GM04504 (cell line): ENCODE measurements at places on chromosomes 5 and 9.

GRCh38 chr9:88653911-88654310 is 118.9 kb downstream of the NXNL2 start:
- peak; percentile 61 for DNase-seq

GRCh38 chr9:86287013-86287412 is 4.7 kb upstream of the ISCA1 start:
- peak; percentile 5 for DNase-seq

DNA sequence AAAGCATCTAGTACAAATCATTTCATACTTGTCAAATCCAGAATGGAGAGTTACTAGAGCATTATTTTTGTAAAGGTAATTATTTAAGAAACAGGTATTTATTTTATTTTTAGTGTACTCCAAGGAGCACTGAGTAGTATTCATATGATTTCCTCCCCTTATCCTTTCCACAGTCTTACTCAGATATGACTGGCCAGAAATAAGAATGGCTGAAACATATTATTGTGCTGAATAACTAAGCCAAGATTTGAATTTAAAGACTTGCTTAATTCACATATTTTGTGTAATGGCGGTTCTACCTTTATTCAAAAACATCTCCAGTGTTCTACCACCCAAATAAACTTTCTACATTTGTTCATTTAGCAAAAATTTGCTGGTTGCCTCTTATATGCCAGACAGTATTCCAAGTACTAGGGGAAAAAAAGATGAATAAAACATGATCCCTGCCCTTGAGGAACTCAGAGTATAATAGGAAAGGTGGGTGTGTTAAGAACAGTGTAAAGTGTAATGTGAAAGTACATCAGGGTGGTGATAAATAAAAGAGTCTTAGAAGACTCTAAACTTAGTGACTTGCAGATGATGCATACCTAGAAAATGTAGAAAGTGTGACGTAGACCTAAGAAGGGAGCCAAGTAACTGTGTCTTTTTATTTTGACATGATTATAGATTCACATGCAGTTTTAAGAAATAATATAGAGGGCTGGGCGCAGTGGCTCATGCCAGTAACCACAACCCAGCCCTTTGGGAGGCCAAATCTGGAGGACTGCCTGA is 110.4 kb upstream of the GRHPR start:
- DNase-seq = no peak

DNA sequence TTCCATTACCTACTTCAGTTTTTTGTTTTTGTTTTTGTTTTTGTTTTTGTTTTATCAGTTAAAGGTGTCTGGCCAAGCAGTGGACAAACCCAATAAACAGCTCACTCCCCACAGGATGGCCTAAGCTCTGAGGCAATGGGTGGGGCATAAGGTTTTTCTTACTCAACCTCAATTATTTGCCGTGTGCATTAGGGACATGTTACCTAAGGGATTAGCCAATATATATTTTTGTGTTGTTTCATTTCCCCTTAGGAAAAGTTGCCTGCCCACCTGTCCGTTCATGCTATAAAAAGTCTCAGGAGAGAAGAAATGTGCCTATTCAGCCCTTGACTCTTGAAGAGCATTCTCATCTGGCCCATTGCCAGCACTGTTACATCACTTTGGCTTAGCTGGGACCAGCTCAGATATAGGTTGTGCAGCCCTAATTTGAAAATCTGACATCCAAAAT is 7.3 kb downstream of the SH3RF2 start:
- DNase-seq = no peak

GRCh38 chr9:93697352-93698139 is 121.2 kb downstream of the PHF2 start:
- no peak for DNase-seq

GRCh38 chr5:66255714-66256113 is 111.6 kb downstream of the SREK1 start:
- DNase-seq = no peak

GRCh38 chr9:93826209-93826608 is 128.9 kb downstream of the BARX1 start:
- DNase-seq = no peak

GRCh38 chr9:115115924-115116323 is 2.0 kb downstream of the TNC start:
- DNase-seq = no peak

- DNase-seq = no peak
Measured at GRCh38 chr5:34003941-34004340, 3.9 kb downstream of the AMACR start.

GRCh38 chr5:89110916-89111646 is 228.1 kb upstream of the MEF2C start:
- DNase-seq = no peak

DNA sequence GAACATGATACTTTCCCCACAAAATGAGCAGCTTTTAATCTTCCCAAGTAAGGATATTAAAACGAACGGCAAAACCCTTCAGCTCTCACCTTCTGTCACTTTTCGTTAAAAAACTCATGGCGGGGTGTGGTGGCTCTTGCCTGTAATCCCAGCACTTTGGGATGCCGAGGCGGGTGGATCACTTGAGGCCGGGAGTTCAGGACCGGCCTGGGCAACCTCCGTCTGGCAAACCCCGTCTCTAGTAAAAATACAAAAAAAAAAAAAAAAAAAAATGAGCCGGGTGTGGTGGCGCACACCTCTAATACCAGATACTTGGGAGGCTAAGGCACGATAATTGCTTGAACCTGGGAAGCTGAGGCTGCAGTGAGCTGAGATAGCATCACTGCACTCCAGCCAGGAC is 902 bp downstream of the TMED9 start:
- no peak for DNase-seq

- peak; percentile 55 for DNase-seq
Measured at GRCh38 chr9:106945727-106946660, 83.0 kb downstream of the ZNF462 start.

- no peak for DNase-seq
Measured at GRCh38 chr5:1732945-1733344, 66.7 kb downstream of the MRPL36 start.

GRCh38 chr5:94640176-94640575 is 21.7 kb downstream of the SLF1 start:
- DNase-seq = no peak

GRCh38 chr9:18319918-18320445 is 154.0 kb upstream of the ADAMTSL1 start:
- no peak for DNase-seq

GRCh38 chr5:9558319-9558965 is 12.6 kb upstream of the SEMA5A start:
- no peak for DNase-seq

- DNase-seq = no peak
Measured at GRCh38 chr5:177354711-177355110, 3.0 kb upstream of the RGS14 start.

DNA sequence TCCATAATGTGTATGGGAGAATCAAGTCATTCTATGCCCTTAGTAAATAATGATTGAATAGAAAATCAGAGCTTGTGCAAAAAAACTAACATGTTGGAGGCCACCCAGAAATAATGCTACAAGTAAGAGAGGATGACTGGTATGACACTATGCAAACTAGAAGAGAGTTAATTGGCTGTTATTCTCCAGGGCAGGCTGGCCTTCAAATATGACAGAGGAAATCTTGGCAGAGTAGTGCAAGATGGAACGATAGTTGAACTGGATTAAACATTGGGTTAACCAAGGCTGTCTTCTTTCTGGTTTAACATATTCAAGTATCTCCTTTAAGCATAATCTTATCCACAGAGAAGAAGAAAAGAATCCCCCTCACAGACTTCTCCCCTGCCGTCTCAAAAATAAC is 196.1 kb downstream of the MPDZ start:
- DNase-seq = no peak

GRCh38 chr5:174272671-174273070 is 227.2 kb downstream of the NSG2 start:
- no peak for DNase-seq

GRCh38 chr5:124628721-124629596 is 117.5 kb downstream of the ZNF608 start:
- DNase-seq = peak; percentile 91

GRCh38 chr5:73507062-73507461 is 8.8 kb downstream of the BTF3 start:
- no peak for DNase-seq

DNA sequence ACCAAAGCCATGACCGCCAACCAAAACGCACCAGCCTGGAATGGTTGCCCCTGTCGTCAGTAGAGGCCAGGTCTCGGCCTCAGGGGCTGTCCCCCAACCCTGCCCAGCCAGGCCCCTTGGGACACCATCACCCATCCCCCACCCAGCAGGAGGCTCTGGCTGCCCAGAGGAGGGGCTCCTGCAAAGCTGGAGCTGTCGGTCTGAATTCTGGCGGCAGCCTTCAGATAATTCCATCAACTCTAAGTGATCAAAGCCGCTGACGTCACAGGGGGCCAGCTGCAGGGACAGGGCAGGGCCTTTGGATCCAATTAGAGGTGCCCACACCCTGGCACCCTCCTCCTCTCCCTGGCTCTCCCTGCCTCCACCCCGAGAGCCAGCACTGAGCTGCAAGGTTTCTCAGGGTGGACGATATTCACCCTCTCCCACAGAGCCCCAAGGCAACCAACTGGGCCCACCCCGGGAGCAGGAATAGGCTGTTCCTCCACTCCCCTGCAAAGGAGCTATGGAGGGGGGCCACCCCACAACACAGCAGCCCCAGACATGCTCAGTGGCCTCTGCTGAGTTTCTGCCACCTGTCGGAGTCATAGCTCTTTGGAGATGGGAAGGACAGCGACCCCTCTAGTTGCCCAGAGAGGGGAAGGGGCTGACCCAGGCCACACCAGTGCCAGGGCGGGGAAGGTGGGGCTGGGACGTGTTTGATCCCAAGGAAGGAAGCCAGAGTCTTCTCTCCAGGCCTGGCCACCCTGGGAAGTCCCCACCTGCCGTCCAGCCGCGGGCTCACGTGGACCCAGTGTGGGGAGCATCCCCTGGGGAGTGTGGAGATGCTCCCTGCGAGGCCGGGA is 78.4 kb downstream of the NTNG2 start:
- DNase-seq = no peak

DNA sequence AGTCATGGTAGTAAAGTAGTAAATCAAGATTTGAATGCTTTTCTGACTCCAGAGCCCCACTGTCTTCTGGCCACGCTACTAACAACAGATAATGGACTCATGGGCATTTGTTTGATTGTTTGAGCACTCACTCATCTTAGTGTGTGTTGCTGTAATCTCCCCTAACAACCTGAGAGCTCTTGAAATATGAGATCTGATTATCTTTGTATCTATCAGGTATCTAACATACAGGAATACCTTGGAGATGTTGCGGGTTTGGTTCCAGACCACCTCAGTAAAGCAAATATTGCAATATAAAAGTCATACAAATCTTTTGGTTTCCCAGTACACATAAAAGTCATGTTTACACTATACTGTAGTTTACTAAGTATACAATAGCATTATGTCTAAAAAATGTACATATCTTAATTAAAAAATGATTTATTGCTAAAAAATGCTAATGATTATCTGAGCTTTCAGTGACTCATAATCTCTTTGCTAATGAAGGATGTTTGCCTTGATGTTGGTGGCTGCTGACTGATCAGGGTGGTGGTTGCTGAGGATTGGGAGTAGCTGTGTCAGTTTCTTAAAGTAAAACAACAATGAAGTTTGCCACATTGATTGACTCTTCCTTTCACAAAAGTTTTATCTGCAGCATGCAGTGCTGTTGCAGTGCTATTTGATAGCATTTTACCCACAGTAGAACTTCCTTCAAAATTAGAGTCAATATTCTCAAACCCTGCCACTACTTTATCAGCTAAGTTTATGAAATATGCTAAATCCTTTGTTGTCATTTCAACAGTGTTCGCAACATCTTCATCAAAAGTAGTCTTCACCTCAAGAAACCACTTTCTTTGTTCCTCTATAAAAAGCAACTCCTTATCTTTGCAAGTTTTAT is 92.2 kb downstream of the ZNF462 start:
- DNase-seq = no peak

- DNase-seq = no peak
Measured at GRCh38 chr9:90141723-90142122, 500.9 kb downstream of the DIRAS2 start.

- DNase-seq = no peak
Measured at GRCh38 chr9:93107825-93108161, 11.8 kb downstream of the CARD19 start.

DNA sequence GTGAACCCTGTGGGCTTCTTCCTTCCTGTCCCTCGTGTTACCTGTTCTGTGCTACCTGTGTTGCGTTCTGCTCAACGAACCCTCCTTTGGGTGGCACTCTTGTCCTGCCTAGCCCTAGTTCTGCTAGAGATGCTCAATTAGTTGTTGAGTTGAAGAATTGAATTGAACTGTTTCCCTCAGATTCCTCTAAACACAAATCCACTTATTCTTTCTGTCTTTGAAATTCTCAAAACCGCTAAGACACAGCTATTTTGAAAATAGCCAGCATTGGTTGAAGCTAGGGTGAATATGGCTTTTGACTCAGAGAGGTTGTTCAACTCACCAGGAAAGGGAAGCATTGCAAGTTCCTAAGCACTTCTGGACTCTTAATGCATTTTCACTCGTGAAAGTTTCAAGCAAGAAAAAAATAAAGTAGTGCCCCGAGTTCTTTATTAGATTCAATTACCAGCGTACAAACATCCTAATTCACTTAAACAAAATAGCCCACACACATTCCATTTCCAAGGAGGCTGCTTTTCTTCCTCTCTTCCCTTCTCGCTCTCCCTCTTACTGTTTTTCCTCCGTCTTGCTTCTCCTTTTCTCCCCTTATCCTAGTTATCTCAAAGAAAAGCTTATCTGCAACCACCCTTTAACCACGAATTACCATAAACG is 642 bp upstream of the ITGA1 start:
- no peak for DNase-seq

DNA sequence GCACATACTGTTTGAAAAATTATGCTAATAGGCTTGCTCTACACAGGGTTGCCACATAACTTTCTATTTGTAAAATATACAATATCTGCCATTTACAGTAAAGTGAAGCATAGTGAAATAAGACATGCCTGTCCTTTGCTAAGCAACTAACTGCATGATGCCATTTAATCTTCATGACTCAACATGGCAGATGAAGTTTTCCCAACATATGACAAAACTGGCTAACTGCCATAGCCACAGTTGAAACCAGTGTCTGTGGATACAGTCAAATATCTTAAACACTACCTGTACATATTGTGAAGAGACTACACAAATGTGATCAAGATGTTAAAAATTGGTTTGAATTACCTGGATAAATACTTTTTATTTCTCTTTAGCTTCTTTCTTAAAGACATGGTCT is 3.1 kb upstream of the DMAC1 start:
- no peak for DNase-seq

DNA sequence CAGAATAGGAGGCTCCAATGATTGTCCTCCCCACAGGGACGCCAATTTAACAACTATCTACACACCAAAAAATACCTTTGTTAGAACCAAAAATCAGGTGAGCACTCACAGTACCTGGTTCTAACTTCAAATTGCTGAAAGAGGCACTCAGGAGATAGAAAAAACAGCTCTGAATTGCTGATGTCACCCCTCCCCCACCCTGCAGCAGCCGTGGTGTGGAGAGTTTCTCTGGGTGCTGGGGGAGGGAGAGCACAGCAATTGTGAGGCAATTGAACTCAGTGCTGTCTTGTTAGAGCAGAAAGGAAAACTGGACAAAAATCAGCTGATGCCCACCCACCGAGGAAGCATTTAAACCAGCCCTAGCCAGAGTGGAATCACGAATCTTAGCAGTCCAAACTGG is 41.8 kb downstream of the TNFSF8 start:
- DNase-seq = no peak
